Jurkat, Clone E6-1 (cell line): ENCODE measurements at places on chromosomes 13 and 19.

DNA sequence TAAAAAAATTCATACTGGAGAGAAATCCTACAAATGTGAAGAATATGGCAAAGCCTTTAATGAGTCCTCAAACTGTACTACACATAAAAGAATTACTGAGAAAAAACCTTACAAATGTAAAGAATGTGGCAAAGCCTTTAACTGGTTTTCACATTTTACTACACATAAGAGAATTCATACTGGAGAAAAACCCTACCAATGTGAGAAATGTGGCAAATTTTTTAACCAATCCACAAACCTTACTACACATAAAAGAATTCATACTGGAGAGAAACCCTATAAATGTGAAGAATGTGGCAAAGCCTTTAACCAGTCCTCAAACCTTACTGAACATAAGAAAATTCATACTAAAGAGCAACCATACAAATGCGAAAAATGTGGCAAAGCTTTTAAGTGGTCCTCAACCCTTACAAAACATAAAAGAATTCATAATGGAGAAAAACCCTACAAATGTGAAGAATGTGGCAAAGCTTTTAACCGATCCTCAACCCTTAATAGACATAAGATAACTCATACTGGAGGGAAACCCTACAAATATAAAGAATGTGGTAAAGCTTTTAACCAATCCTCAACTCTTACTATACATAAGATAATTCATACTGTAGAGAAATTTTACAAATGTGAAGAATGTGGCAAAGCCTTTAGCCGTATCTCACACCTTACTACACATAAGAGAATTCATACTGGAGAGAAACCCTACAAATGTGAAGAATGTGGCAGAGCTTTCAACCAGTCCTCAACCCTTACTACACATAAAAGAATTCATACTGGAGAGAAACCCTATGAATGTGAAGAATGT, 29.0 kb downstream of the ZNF730 start:
- no peak for DNase-seq

- DNase-seq = no peak
These were observed 111.9 kb downstream of the SLC7A1 start for GRCh38 chr13:29483623-29484022.

DNA sequence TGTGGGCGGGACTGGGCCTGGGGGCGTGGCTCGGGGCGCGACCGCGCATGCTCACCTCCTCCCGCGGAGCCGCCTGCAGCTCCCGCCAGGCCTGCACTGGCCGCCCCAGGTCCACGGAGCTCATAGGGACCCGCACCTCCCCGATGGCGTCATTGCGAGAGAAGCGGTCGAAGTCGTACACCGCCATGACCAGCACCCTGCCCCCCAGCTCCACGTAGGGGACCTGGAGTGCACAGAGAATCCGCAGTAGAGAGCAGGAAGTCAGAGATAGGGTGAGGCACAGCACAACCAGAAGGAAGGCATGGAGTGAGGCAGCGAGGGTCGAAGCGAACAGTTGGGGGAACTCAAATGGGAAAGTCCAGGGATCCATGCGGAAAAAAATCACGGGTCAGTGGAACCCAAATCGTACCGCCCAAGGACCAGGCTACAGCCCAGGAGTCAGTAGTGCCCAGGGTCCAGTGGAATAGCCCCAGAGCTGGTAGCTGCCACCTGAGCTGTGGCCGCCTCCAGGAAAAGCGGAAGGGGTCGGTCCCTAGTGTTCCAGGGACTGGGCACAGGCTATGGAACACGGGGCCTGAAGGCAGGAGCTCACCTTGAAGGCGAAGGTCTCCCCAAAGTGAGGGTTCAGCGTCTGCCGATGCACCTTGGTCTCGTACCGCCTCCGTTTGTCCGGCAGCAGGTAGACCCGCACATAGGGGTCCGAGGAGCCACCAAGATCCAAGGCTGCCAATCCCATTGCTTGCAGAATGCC, 4.8 kb downstream of the SYT5 start:
- no peak for DNase-seq

DNA sequence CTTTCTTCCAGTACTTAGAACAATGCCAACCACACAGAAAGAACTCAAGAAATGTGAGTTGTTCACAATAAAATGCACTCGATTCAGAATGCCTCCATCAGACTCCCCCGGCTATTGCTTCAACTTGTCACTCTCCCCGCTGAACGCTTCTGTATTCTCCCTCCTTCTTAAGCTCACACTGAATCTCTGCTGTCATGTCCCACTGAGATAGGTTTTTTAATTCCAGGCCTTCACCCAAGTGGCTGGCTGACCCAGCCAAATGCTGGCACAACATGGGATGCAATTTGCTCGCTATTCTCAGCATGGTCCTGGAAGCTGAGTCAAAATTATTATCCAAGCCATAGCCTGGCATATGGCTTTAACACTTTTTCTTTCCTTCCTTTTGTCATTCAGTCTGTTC, 76.8 kb upstream of the SERP2 start:
- no peak for DNase-seq

DNA sequence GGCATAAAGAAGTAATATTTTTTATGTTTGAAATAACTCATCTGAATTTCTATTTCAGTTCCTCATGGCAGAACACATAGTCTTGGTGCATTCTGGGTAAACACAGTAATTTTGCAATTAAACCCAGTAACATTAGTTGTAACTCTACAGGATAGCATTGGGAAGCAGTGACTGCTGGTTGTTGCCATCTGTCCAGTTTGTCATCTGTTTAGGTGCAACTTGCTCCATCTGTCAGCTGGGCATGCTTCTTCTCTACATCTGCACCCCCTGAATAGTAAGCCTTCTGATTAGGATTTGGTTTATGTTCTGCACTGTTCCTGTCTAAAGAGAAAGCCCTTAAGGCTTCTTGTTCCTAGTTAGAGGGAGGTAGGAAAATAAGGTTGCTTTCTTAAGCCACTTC, 63.5 kb upstream of the CSNK1A1L start:
- DNase-seq = no peak

GRCh38 chr13:110413676-110414040, 106.6 kb downstream of the COL4A2 start:
- DNase-seq = no peak

DNA sequence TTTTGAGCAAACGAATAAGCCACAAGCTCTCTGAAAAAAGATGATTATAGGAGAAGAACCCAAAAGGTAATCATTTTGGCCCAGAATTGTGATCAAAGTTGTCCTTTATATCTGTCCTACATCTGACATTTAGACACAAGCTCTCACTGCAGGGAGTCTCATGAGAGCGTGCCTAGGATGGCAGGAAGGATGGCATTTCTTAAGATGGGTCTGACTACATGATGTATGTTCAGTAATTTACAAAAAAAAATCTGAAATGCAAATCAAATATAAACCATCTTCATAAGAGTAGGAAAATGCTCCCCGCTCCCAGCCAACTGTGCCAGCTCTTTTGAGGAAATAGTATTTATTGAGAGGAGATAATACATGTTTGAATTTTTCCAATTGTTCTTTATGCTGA, 81.0 kb upstream of the MBNL2 start:
- no peak for DNase-seq

GRCh38 chr13:55528434-55528833, 1612.3 kb upstream of the PRR20A start:
- no peak for DNase-seq

- no peak for DNase-seq
These were observed 61.9 kb downstream of the AP1M1 start for GRCh38 chr19:16259385-16260159.

- no peak for DNase-seq
These were observed 2.6 kb upstream of the POLR2E start for GRCh38 chr19:1097810-1098176.

DNA sequence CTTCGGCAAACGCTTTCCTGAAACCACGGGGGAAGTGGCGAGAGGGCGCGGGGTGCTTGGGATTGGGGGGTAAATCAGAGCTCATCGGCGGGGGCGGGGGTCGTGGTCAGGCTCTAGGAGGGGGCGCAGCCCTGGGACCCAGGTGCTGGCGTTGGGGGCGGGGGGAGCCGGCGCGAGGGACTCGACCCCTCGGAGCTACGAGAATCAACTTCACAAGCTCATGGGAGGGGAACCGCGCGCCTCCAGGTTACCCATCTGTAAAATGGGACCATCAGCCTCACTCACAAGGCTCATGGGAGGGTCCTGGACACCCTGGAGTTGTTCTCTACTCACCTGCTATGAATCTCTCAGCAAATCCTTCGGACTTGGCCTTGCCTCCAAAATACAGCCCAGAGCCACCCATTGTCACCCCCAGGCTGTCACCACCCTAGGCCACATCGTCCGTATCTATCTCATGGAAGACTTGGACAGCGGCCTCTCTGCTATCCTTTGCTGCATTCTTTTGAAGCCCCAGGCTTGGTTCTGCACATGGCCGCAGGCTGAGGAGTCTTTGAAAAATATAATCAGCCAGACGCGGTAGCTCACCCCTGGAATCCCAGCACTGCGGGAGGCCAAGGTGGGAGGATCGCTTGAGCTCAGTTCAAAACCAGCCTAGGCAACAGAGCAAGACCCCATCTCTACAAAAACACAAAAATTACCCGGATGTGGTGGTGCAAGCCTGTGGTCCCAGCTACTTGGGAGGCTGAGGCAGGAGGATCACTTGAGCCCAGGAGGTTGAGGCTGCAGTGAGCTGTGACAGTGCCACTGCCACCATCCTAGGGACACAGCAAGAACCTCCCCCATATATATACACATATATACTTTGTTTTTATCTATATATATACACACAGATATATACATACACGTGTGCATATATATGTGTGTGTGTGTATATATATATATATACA, 939 bp upstream of the RANBP3 start:
- no peak for DNase-seq

- DNase-seq = no peak
These were observed 222.8 kb downstream of the NDFIP2 start for GRCh38 chr13:79703772-79704171.

- no peak for DNase-seq
These were observed 401.7 kb downstream of the GPC6 start for GRCh38 chr13:93628136-93628797.

GRCh38 chr13:110581506-110582185, 20.1 kb upstream of the RAB20 start:
- DNase-seq = no peak

DNA sequence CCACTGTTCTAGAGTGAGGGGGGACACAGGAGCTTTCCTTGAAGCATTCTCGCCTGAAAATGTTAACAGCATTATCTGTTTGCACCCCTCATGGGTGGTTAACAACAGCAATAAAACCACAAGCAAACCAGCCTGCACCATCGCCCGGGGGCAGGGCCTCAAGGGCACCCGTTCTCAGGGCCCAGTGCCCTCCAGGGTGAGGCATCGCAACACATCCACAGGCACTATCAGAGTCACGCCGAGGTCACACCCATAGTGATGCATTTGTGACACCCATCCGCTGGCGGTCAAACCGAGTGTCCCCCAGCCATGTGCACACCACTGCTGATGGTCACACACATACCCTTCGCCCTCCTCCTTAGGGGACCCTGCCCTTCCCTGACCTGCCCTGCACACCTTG, 4.6 kb downstream of the FUT5 start:
- DNase-seq = no peak

GRCh38 chr13:102648046-102648445, 46.8 kb downstream of the METTL21C start:
- DNase-seq = no peak

GRCh38 chr13:85413664-85414063, 385.6 kb downstream of the SLITRK6 start:
- DNase-seq = no peak

DNA sequence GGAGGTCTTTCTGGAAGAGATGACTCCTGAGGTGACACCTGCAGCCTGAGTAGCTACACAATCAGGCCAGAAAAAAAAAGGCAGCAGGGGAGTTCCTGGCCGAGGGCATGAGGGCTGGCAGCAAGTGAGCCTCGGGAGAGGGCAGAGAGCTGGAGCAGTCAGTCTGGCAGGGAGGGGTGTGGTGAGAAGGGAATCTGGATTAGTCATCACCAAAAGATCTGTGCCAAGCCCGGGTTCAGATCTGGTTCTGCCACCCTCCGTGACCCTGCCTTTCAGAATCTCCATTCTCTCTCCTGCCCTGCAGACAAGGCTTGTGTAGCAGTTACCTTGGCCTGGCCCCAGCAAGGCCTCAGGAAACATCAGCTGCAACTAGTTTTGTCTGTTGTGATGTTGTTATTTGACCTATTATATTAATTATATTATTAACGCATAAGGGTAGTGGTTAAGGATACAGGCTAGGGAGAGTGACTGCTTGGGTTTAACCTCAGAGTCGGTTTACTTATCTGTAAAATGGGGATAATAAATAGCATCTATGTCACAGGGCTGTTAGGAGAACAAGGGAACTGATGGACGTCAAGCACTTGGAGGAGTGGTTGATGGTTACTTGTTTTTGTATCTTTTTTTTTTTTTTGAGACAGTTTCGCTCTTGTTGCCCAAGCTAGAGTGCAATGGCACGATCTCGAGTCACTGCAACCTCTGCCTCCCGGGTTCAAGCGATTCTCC, 2.7 kb upstream of the CAPNS1 start:
- DNase-seq = no peak

DNA sequence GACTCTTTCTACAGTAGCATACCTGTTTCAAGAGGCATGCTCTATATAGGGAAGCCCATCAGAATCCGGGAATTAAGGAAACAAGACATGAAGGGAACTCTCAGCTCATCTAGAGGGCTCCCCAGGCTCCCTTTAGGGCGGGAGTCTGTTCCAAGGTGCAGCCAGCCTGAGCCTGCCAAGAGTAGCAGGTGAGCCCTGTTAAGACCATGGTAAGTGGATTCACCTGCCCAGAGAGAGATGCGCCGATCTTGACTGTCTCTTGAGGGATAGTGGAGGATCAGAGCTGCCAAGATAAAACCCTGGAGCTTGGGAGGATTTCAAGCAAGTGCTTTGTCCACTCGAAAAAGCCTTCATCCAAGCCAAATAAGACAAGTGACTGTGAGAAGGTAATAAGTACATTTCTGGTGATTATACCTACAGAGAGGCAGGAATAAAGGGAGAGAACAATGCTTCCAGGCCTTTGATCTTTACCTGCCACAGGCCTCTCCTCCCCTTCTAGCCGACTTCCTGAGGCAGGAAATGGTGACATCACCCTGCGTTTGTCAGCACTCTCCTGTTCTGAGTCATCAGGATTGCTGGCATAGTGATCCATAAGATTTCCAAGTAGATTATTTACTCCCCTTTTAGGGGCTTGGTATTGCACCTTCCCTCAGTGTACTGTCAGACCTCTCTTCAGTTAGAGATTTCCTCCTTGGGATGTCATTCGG, 31.5 kb downstream of the KLF5 start:
- DNase-seq = peak; percentile 25

DNA sequence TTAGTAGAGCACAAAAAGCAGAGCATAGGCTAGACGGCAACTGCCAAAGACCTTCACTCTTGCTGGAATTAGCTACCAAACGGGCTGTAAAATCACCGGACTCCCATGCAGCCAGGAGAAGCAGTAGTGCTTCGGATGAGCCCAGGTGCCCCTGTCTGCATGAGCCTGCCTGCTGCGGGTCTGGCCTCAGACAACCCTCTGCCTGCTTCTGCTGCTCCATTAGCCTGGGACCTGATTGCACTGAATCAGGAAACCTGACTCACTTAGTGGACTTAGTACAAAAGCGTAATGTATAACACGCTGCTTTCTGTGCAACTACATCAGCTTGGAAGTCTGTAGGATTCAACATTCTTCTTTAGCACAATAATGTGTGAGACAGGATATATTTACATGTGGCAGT, 170.0 kb downstream of the LMO7 start:
- DNase-seq = no peak

- no peak for DNase-seq
These were observed 28.5 kb upstream of the TSHZ3 start for GRCh38 chr19:31377736-31378135.
